ENCODE measurements at places on chromosomes 4 and X. TPM values are rescaled to one million over a fixed set of nuclear protein-coding genes. Genes with fewer than 3 reads are reported as not detected.

XKRX gene
- total RNA-seq, result 0.77 TPM

GRCh38 chr4:152668338-152668964, 11.3 kb downstream of the TMEM154 start:
- DNase-seq, result no peak

DNA sequence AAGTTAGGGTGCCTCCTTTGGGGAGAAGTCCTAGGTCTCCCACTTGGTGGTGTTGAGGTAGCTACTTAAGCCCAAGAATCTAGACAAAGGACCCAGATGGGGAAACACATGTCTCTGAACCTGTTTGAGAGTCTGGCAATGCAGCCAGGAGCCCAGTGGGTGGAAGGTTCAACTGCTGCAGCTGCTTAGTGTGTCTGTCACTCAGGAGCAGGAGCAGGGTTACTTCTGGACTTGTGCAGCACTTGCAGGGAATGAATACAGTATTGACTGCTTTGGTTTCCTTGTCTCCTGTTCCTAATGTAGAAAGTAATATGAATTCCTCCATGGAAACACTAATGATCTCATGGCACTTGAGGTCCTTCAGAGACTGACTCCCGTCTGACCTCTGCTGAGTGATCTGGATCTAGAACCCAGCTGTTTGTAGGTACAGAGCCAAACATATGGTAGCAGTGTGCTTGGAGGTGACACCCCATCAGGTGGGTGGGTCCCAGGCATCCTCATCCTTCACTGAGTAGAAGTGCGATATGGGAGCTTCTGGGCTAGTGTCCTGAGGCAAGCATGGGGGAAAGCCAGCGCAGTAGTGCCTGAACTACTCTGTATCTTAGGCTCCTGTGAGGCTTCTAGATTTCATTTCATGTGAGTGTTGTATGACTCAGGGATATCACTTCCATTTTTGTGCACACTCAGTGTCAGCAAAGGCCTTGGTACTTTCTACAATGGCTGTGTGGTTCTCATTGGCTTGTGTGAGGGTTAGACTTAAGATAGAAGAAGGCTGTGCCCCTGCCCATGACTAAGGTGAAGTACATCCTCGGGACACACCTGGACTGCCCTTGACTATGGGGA, 85.0 kb upstream of the WDR1 start:
- DNase-seq, result no peak

LUZP4 gene
- total RNA-seq, result not detected

GRCh38 chr4:52019936-52020657, at the start of gene LRRC66:
LRRC66 (minus strand) TSS chr4:52020363; CDS start chr4:52017613, 2,750 bp downstream.
- DNase-seq, result no peak

DNA sequence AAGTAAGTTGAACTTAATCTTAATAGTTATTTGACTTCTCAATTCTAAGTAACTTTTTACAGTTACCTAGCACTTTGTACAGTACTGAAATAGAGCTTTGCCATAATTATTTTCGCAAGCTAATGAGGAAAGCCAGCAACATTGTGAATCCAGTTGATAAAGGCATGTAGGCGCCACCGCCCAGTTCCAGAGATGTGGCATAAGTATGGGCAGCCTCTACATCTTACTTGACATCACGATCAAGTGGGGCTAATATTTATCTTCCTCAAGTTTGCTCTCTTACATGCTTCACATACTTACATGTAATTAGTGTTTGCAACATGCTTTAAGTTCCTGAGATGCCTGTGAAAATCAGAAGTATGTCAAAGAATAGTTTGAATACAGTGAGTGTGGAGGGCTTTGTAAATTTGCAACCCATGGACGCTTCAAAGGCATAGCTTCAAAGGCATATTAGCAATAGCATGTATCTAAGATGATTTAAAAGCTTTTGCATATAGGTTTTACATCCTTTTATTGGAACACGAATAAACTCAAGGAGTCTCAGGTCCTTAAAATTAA, 34.9 kb upstream of the VCX3B start:
- DNase-seq, result no peak

Measured in activated naive CD4-positive, alpha-beta T cell treated with anti-CD3 and anti-CD28 coated beads, Interleukin-2, amount 50 U/mL, for 72 hours (primary cell).